Placental pericyte (primary cell): ENCODE measurements at places on chromosomes 3 and 15. TPM values are rescaled to one million over a fixed set of nuclear protein-coding genes. Genes with fewer than 3 reads are reported as not detected.

The SETD5 gene
- 112 and 152 TPM in 2 replicates for total RNA-seq

The FEZF2 gene
- total RNA-seq, result not detected in 2 replicates

The ARPP21 gene
- 0.14 TPM in 1 of 2 replicates, not detected in the other for total RNA-seq

The COL8A1 gene
- 115 and 157 TPM in 2 replicates for total RNA-seq

The TOPAZ1 gene
- not detected in 2 replicates for total RNA-seq

The MNS1 gene
- total RNA-seq, result 0.66 and 1.1 TPM in 2 replicates

The CCDC13 gene
- total RNA-seq, result 0.22 and 0.57 TPM in 2 replicates

The GCSAM gene
- total RNA-seq, result not detected in 2 replicates

The PARP15 gene
- 0.14 and 0.22 TPM in 2 replicates for total RNA-seq

The BMF gene
- total RNA-seq, result 14.0 and 19.7 TPM in 2 replicates

The PDIA5 gene
- 34.1 and 102 TPM in 2 replicates for total RNA-seq

The STT3B gene
- total RNA-seq, result 197 and 238 TPM in 2 replicates

The THRB gene
- total RNA-seq, result 0.66 and 2.3 TPM in 2 replicates

The GPR149 gene
- total RNA-seq, result not detected in 2 replicates
